NCI-H1092 (cell line): ENCODE measurements at places on chromosomes 11 and 22.

DNA sequence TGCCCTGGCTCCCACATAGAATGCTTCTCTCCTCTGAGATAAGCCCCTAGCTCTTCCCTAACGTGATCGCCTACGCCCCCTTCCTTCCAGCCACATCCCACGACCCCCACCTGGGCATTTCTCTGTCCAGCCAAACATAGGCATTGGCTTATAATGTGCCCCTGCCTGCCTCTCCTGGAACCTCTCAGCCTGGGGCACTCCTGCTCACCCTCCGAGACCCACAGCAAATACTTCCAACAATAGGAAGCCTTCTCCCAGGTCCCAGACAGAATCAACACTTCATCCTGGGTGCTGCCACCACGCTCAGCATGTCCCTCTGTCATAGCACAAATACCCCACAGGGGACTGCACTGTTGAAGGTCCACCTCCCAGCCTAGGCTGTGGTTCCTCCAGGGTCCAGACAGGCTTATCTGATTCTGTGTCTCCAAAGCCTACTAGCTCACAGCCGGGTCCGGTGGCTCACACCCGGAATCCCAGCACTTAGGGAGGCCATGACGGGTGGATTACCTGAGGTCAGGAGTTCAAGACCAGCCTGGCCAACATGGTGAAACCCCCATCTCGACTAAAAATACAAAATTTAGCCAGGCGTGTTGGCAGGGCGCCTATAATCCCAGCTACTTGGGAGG lies 24.2 kb upstream of the TMPRSS4 start:
- DNase-seq = no peak

DNA sequence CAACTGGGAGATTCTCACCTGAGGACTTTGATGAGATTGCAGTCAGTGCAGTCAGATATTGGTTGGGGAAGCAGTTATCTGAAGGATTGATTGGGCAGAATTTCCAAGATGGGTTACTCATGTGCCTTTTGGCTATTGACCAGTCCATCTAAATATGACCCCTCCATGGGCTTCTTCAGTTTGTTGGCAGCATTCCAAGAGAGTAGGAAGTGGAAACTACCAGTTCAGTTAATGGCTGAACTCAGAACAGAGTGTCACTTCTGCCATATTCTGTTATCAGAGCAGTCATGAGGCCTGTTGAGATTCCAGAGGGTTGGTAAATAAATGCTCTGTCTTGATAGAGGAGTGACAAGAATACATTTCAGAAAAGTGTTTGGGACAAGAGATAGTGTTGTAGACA lies 71.0 kb downstream of the CYP2R1 start:
- DNase-seq = no peak

GRCh38 chr11:110728883-110729282 lies 16.6 kb upstream of the ARHGAP20 start:
- DNase-seq = no peak

DNA sequence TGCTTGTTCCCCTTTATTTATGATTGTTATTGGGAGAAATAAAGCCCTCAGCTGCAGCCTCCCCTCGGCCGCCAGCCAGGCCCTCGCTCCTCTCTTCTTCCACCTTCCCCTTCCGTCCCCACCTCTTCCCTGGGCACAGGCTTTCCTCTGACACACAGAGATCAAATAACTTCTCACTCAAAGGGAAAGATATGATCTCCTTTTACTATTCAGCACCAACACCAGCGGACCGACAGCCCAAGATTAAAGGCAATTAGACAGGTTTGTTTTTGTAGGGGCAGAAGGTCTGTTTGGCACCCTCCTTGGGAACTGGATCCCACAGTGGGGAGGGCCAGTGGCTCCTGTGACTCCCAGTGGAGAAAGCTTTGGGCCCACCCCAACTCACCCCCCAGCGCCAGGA lies 23.0 kb downstream of the NECTIN1 start:
- no peak for DNase-seq

DNA sequence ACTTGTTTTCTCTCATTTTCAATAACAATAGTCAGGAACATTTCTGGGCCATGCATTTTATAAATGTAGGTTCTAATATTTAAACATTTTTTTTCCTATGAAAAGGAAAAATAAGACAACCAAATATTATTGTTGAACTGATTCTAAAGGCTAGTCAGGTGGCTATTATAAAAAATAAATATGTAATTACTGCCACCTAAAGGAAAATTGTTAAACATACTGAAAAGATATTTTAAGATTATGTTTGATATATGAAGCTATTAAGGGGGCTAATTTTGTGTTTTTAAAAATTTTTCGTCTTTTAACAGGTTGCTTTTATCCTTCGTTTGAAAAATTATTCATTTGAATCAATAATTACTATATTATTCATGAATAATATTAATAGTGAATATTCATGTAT lies 62.2 kb upstream of the FDX1 start:
- no peak for DNase-seq

GRCh38 chr11:8342821-8343681 lies 79.4 kb upstream of the LMO1 start:
- no peak for DNase-seq

DNA sequence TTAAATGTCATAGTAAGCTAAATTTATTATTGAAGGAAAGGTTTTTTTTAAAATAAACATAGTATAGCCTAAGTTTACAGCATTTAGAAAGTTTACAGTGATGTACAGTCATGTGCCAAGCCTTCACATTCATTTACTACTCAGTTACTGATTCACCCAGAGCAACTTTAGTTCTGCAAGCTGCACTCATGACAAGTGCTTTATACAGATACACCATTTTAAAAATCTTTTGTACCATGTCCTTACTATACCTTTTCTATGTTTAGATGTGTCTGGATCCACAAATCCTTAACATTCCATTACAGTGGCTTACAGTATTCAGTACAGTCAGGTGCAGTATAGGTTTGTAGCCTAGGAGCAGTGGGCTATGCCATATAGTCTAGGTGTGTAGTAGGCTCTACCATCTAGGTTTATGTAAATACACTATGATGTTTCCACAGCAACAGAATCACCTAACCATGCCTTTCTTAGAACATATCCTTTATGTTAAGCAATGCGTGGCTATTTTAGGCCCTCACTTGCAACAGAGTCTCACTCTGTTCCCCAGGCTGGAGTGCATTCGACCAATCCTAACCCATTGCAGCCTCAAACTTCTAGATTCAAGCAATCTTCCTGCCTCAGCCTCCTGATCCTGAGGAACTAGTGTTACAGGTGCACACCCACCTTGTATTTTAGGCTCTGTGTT lies 79.5 kb upstream of the SLC25A18 start:
- no peak for DNase-seq

DNA sequence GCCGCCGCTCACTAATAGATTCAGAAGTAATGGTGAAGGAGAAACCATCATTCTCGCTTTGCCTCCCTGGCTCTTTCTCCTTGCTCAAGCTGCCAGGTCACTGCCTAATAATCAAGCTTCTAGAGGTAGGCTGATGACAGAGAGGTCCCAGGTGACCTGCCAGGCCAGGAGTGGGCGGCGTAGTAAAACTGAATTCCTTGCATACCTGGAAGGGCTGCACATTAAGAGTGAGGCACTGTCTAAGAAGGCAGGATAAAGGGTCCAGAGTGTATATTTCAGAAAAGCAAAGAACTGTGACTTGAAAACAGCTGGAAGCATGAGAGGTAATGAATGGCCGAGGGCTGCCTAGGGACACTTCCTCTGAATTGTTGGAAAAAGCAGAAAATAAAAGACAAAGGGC lies 4.1 kb downstream of the SYT13 start:
- no peak for DNase-seq

GRCh38 chr11:120272303-120272702 lies 32.4 kb downstream of the POU2F3 start:
- DNase-seq = no peak

- DNase-seq = no peak
Observed at GRCh38 chr22:50267591-50268390, 2.4 kb downstream of the MAPK11 start.

DNA sequence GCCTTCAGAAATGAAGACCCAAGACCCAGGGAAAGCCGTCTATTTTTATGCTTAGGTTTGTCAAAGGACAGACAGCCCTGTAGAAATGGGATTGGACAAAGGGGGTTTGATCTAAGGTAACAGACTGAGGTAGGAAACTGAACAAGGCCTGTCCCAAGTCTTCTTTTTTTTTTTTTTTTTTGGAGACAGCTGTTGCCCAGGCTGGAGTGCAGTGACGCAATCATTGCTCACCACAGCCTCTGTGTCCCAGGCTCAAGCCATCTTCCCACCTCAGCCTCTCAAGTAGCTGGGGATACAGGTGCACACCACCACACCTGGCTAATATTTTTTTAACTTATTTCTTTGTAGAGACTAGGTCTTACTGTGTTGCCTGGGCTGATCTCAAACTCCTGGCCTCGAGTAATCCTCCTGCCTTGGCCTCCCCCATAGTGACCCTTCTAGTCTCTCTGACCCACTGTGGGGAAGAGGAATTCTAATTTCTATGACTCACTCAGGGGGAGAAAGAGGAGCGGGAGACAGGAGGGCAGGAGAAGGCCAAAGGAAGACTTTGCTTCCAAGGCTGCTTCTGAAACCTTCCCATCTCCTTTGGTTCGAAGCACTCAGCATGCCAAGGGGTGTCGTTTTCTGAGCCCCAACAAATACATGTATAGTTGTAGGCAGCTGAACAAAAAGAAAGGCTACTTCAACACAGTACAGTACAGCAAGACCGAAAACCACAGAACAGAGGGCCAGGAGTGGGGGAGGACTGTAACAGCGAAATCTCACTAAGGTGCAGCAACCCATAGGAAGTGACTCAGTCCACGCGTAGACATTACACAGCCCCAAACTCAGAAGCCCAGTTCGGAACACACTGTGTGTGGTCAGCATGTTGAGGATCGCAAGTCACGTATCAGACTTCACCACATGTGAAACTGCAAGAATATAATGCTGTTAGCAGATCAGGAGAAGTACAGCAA lies 872 bp downstream of the TMA7B start:
- no peak for DNase-seq
